Activated gamma-delta T cell treated with anti-CD3 and anti-CD28 coated beads, Interleukin-2, amount 50 U/mL, for 16 hours (primary cell): ENCODE measurements at places on chromosomes 1 and 21.

DNA sequence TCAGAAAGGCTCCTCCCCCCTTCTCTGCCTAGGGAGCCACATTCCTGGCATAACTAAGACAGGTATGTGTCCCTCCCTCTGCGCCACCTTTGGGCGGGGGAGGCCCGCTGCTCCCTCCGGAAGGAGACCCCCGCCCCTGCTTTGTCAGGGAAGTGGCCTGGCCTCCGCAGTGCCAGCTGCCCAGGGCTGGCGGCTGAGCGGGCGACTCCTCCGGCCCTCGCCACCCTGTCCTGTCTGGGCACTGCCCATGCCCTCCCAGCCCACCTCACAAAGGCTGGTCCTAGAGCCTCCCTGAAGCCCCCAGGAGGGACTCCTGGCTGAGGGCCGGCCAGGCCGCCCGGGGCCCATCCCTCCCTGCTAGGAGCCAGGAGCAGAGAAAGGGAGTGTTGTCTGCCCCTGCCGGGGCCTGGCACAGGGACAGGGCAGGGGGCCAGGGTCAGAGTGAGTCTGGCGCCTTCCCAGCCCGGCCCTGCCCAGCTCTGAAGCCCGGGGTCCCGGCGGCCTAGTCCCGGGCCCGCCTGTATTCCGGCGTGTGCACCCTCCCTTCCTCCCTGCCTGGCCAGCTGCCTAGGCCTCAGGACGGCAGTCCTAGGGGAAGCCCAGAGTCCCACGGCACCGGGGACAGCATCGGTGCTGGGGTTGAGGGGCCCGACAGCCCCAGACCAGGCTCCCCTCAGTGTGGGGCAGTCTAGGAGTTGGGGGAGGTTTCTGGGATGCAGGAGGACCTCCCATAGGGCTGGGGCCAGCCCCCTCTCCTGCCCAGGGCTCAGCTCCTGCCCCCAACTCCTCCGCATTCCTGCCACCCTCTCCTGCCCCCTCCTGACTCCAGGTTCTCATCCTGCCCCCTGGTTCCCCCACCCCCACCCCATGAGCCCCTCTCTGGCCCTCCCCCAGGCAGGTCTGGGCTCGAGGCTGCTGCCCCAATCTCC, 5.1 kb downstream of the AGRN start:
- no peak for DNase-seq

DNA sequence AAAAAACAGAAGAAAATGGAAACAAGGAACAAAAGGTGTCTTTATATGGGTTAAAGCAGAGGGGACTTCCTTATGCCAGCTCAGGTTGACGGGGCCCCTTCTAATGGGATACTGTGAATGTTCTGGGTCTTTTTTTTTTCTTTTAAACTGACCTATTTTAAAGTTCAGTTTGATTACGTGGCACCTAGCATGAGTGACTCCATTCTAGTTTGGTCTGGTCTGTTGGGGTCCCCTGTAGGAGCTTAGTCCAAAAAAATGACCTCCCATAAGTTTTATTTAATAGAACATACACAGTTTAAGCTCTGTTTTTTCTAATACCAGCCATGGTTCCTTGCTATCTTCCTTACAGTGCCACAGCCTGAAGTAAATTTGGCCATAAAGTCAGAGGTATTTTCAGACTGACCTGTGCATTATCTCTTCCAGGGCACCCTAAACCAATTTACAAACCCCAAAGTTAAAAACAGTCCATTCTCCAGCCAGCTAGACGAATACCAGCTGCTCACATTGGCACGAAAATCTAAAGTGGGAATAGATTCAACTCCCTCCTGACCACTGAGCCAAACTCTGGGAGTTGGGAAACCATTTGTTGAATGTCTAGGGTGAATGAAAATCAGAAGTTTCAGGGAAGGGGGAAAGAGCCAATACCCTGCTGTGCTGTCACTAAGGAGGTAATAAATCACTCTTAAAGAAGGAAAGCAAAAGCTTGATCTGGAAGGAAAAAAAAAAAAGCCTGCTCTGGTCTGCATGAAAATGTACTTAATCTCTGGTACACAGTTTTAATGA, 42.4 kb downstream of the AKNAD1 start:
- DNase-seq, result no peak

GRCh38 chr1:246329900-246330299, 177.2 kb downstream of the SMYD3 start:
- no peak for DNase-seq

DNA sequence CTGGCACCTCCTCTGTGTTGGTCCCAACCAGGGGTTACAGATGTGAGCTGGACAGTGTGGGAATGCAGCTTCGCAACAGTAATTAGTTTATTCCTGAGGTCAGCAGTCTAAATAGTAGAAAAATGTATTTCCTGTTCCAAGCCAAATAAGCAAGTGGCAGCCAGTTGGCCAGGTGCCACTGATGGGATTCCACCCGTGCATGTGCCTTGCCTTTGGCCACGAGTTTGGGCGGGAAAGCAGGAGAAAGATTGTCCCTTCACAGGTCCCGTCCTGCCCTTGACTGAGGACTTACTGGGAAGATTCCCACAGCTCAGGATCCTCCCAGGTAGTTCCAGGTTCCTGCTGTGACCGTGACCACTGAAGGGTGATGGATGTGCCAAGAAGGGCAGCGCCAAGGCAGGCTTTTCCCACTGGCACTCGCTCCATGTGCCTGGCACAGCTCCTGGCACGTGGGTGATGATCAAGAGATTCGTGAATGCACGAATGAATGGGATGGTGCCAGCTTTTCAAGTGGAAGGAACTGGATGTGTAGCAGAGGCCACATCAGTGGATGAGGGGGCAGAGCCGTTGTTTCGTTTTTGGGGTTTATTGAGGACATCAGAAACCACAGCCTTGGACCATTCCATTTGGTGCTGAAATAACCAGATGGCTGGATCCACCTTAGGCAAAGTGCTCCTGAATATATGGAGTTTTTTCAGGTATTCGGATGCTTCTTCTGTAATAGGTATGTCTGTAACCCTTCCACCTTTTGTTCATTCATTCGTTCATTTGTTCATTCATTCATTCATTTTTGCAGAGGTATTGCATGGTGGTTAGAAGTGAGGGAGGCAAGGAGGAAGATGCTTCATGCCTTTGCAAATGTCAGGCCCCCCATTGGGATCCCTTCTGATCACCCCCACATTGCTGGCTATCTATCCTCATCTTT, 62.4 kb upstream of the WNT4 start:
- no peak for DNase-seq

- no peak for DNase-seq
These were observed 122.5 kb upstream of the COA6 start for GRCh38 chr1:234250747-234251146.

DNA sequence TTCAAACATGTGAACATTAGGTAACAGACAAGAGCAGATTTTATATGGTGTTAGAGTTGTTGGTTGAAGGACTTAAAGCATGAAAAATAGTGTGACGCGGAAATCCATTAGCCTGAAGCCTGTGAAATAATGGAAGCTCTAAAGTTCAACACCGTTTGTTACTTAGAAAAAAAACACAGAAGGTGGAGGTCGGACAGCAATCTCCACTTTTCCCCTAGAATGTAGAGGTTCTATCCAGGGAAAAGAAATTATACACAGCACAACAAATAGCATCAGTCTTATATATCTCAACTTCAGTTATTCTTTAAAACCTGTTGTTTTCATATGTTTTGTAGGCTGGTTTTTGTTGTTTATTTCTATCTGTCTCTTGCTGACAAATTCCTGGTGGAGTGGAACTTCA, 1.9 kb downstream of the RCAN3 start:
- DNase-seq, result no peak

DNA sequence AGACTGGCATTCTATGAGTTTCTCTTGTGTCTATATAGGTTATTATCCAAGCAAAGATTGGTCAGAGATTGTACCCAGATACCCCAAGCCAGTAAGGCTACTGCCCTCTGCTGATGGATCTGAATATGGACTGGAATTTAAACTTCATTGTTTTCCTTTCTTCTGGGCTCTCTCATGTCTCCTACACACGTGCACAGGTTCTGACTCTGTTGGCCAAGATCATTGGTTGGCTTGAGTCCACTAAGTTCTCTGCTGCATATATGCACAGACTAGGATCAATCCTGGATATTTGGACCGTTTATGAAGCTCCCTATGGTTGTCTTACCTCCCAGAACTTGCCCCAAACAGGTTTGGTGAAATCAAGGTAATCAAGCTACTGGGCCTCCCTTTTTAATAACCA, 69.7 kb downstream of the CC2D1B start:
- DNase-seq, result no peak

- DNase-seq, result no peak
These were observed 15.0 kb upstream of the ID3 start for GRCh38 chr1:23574265-23574754.

- DNase-seq, result no peak
These were observed at the start of gene LAMC2 for GRCh38 chr1:183185941-183186490. TSS of gene LAMC2 (plus strand) at chr1:183186264. CDS start at chr1:183186353, 89 bp downstream.

GRCh38 chr1:162023181-162023546, 505 bp downstream of the OLFML2B start:
- DNase-seq, result no peak

DNA sequence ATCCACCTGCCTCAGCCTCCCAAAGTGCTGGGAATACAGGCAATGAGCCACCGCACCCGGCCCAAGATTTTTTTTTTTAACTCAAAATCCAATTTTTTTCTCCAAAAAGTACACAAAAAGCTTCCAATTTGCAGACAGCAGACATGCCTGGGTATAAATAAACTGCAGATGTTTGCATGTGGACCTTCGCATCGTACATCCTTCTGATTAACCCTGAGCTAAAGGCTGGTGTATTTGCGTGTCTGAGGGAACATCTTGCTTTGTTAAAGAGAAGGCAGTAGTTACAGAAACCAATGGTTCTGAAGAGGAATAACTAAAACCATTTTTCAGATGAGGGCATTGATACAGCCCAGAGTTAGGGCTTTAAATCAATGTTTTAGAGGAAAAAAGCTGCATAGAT, 12.7 kb downstream of the BCAR3 start:
- DNase-seq, result no peak

GRCh38 chr1:50750021-50750619, 209.9 kb downstream of the FAF1 start:
- DNase-seq, result no peak

- no peak for DNase-seq
These were observed 4.2 kb upstream of the PMVK start for GRCh38 chr1:154940651-154941194.

GRCh38 chr1:19643602-19644394, at the start of gene NBL1:
TSS of gene NBL1 (plus strand) at chr1:19644311. CDS start at chr1:19655031, 10,720 bp downstream.
- DNase-seq, result peak; percentile 50

- DNase-seq, result no peak
These were observed 54.3 kb downstream of the SLX9 start for GRCh38 chr21:44994047-44994694.

DNA sequence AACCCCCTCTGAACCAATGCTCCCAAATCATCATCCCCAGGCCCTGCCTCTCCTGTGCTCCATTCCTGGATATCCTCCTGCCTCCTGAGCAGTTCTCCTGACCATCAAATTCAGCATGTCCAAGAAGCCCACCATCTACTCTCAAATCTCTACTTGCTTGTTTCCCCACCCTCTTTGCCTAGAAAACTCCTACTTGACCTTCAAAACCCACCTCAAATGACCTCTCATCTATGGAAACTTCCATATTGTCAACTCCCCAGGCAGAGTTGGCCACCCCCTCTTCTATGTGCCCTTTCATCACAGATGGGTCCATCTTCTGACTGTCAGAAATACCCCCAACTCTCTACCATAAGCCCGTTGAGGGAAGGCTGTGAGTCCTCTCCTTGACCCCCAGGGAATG, 16.8 kb downstream of the ADGRB2 start:
- no peak for DNase-seq

DNA sequence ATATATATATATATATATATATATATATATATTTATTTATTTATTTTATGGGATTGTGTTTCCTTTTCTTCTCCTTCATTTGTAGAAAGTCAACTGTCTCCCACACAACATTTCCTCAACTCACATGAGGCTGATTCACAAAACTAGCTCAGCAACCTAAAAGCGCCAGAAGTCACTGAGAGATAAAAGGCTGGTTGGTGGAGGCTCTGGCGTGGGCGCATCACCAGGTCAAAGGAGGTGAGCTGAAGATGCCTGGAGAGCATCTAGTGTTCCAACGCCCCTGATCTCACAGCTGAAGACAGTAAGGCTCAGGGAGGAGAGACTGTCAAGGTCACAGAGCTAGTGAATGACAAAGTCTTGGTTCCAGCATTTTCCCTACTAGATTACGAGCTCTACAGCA, 78.0 kb downstream of the HLCS start:
- no peak for DNase-seq

DNA sequence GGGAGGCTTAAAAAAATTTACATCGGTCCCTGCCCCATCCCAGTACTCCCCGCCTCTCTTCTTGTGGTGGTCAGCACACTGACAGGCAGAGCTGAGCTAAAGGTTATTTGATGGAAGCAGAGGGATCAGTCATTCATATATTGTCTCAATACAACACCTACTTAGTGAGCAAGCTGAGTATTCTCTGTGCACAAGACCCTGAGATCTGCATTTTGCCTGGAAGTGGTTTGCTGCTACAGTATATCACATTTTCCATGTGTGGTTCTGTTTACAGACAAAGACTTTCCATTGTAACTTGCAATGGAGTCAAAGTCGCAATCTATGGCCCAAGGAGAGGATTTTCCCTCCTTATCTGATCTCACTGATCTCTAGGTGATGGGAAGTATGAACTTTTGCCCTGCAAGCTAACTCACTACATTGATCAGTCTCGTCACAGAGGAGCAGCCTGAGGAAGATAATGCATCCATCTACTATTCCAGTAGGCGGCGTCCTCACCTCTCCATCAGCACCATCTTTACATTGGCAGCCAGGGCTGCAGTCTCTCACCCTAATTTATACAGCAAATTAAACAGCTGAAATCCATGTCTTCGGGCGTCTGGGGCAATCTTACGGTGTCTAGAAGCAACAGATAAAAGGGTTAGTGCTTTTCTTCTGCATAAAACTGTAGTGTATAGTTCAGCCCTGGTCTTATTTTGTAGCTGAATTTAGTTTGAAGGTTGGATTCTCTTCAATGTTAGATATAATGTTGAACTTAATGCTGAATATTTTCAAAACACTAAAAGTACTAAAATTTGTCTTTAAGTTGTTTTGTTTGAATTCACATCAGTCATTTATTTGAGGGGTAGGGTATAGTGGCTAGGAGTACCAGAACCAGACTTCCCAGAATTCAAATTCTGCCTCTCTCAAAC, 3.2 kb upstream of the TRAF5 start:
- peak; percentile 48 for DNase-seq

DNA sequence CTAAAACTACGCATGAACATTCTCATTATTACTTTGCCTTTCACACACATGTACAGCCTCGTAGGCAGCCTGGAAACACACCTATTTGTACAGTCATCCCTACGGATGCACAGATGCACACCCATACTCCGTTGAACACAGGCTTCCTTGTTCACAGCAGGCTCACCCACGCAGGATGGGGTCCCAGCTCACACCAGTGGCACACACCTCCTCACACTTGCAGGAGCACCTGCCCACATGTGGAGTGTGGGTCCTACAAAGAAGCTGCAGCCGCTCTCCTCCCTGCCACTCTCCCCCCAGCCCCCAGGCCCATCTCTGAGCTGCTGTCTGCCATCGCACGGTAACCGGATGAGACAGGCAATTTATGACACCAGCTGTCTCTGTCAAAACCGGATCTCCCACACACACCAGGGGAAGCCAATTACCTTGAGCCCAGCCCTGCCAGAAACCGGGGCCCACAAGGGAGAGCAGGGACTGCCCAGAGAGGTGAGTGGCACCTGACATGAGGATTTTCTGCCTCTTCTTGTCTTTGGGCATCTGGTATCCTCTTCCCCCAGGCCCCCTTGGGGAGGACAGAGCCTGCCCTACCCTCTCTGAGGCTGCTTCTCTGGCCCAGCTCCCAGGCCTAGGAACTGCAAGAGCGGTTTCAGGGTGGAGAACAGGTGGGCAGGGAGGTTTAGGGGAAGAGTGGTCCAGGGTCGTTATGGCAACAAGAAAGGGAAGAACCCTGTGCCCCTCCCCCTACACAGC, 175.4 kb downstream of the IGSF21 start:
- no peak for DNase-seq
